ENCODE measurements at places on chromosomes 1 and 21. TPM values are rescaled to one million over a fixed set of nuclear protein-coding genes. Genes with fewer than 3 reads are reported as not detected.

DNA sequence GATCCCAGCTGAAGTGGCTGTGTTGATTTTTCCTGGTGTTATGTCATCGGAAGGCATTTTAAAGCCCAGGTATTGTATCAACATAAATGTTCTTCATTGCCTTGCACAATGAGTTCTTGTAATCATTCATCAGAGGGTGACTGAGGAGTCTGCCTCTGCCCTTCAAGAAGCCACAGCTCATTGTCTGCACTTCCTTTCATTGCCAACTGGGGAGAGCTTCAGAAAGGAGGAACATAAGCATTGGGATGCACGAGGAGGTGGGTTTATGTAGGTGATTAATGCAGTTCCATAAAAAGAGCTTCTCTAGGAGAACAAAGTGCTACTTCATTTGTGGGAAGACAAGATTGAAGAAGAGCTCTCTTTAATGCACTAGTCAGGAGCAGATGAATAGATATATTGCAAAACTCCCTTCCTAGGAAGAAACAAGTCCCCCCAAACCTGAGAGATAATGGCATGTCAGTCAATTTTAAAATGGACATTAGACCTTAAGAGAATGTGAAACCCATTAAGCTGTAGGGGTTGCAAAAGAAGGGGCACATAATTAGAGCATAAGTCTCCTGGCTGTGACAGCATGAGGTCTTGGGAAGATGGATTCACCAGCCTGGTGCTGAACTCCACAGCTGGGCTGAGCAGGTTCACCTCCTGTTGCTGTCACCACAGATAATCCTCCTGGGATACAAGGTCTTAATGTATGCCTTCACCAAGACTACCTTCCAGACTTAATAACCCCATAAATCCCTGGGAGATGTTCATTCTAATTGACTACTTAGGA, 124.6 kb downstream of the BACH1 start:
- no peak overlapping the region for H3K27ac ChIP-seq
- no peak overlapping the region for H3K4me3 ChIP-seq
- DNase-seq: no peak
- H3K27me3 ChIP-seq: no peaks in the 10 kb centered on the region

DNA sequence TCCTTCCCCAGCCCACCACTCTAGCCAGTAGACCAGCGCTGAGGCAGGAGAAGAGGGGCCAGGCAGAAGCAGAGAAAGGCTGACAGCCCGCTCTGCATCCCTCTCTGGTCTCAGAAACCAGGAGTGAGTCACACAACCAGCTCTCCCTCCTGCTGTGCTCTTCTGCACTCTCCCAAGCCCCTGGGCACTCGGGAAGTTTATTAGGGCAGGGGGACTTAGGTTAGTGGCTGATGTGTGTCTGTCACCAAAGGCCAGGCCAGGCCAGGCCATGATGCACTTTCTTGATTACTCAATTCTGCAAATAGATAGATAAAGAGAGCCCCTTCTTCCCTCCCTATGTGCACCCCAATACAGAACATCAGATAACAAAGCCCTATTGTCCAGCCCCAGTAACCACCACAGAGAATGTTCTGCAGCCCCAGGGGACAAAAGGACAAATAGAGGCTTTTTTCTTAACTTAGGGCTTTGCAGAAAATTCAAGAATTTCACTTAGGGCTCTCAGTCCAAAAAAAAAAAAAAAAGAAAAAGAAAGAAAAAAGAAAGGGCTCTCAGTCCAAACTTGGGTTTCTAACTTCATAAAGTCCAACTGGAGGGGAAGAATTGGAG, 52.9 kb upstream of the CNTN2 start:
- DNase-seq: no peak
- H3K4me3 ChIP-seq: no peak overlapping the region
- H3K27me3 ChIP-seq: peaks cover 26% of the 10 kb centered on the region
- peaks cover 18% of the 10 kb centered on the region for H3K4me1 ChIP-seq

- H3K27ac ChIP-seq: no peak overlapping the region
- H3K4me3 ChIP-seq: peak overlapping the region; percentile 54
- H3K27me3 ChIP-seq: no peaks in the 10 kb centered on the region
- H3K4me1 ChIP-seq: peaks cover 15% of the 10 kb centered on the region
- DNase-seq: no peak
Measured at GRCh38 chr1:61226791-61227567, 144.6 kb downstream of the NFIA start.

- no peaks in the 10 kb centered on the region for H3K4me1 ChIP-seq
- H3K27me3 ChIP-seq: peaks cover 21% of the 10 kb centered on the region
- no peaks in the 10 kb centered on the region for H3K36me3 ChIP-seq
- no peak overlapping the region for H3K27ac ChIP-seq
- DNase-seq: no peak
Measured at GRCh38 chr1:180264595-180264994, 34.5 kb downstream of the LHX4 start.

DNA sequence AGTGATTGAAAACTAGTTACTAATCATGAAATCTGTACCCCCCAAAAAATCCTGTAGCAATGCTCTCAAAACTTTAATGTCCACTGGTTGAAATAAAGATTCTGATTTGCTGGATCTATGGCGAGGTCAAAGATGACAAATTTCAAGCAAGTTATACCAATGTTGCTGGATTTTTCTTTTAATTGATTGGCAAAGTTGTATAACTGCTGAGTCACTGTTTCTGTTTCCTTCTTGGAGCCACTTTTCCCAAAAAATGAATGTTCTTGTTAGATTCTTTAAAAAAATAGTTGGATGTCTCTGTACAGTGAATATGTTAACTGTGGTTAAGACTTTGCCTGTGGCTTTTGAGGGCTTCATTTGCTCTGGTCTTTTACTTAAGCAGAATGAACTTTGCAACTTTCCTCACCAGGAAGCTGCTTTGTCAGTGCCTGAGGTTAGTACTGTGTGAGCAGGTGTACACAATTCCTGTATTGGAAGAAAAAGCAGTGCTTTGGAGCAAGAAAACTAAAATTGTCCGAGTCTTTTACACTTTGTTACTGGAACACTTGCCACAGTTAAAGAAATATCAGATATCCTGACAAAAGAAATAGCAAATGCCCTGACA, 1211.9 kb downstream of the MRPL39 start:
- DNase-seq: no peak
- H3K36me3 ChIP-seq: no peaks in the 10 kb centered on the region
- H3K4me1 ChIP-seq: no peaks in the 10 kb centered on the region
- no peak overlapping the region for H3K4me3 ChIP-seq
- no peak overlapping the region for H3K27ac ChIP-seq
- H3K27me3 ChIP-seq: no peaks in the 10 kb centered on the region

DNA sequence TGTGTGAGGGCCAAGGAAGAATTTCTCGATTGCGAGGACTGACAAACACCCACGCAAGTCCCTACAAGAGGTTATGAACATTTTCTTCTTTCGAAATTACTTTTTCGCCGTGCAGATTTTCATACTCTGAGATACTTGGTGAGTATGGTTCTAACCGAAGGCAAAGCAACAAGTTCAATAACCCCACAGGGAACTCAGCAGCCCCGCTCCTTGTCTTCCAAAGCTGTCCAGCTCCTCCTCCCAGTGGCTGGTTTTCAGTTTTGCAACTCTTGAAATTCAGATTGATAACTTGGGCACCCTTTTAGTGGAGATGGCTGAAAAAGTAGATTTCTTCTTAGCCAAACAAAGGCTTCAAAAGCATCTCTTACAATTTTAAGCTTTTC, 154.4 kb downstream of the SETD4 start:
- H3K27me3 ChIP-seq: peaks cover 2% of the 10 kb centered on the region
- no peak for DNase-seq
- peaks cover 27% of the 10 kb centered on the region for H3K4me1 ChIP-seq
- no peaks in the 10 kb centered on the region for H3K36me3 ChIP-seq
- no peak overlapping the region for H3K4me3 ChIP-seq

GRCh38 chr1:233527818-233528217, 86.1 kb upstream of the KCNK1 start:
- H3K4me1 ChIP-seq: no peaks in the 10 kb centered on the region
- no peak for DNase-seq
- no peak overlapping the region for H3K27ac ChIP-seq
- H3K27me3 ChIP-seq: no peaks in the 10 kb centered on the region
- H3K36me3 ChIP-seq: no peaks in the 10 kb centered on the region

DNA sequence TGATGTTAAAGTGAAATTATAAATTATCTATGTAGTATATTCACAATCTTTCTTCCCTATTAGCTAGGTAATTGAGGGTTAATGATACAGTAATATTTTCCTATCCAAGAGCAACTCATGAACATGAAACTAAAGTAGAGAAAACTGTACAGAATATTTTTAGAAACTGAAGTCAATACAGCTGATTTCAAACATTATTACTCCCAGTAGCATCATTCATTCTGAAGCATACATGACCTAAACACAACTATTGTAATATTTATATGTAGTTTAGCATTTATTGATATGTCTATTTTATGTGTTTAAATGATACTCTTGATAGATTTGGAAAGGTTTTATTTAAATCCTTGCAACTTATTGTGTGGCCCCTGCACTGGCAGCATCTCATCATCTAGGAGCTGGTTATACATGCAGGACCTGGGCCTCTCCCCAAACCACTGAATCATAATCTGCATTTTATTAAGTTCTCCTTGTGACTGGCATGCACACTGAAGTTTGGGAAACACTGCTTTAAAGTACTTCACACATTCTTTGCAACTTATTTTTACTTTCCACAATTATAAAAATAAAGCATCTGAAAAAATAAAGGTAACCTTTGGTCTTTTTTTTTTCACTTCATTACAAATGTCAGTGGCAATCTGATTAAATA, 199.9 kb downstream of the LRRC40 start:
- no peaks in the 10 kb centered on the region for H3K36me3 ChIP-seq
- H3K4me3 ChIP-seq: no peak overlapping the region

TDRD5 gene
- total RNA-seq: not detected

C1orf116 gene
- 0.05 TPM for total RNA-seq

SRRM1 gene
- total RNA-seq: 143 TPM

SYT6 gene
- not detected for total RNA-seq

WNT4 gene
- total RNA-seq: not detected
